ENCODE measurements at places on chromosomes 1 and 21.

GRCh38 chr1:61120246-61120840, 38.0 kb downstream of the NFIA start:
- DNase-seq: no peak

GRCh38 chr1:219367496-219367895, 193.8 kb downstream of the LYPLAL1 start:
- DNase-seq: no peak

DNA sequence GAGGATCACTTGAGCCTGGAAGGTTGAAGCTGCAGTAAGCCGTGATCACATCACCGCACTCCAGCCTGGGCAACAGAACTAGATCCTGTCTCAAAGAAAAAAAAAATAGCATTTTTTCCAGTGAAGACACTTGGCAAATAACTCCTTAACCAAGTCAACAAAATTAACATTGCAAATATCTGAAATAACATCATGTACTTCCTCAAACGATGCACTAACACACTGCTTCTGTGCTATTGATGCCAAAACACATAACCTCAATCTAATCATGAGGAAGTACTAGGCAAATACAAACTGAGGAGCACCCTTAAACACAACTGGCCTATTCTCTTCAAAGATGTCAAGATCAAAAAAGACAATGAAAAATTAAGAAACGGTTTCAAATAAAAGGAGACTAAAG, 32.3 kb downstream of the PABPC4 start:
- DNase-seq: no peak

GRCh38 chr1:201999625-202000238, 10.7 kb upstream of the ELF3 start:
- DNase-seq: no peak

DNA sequence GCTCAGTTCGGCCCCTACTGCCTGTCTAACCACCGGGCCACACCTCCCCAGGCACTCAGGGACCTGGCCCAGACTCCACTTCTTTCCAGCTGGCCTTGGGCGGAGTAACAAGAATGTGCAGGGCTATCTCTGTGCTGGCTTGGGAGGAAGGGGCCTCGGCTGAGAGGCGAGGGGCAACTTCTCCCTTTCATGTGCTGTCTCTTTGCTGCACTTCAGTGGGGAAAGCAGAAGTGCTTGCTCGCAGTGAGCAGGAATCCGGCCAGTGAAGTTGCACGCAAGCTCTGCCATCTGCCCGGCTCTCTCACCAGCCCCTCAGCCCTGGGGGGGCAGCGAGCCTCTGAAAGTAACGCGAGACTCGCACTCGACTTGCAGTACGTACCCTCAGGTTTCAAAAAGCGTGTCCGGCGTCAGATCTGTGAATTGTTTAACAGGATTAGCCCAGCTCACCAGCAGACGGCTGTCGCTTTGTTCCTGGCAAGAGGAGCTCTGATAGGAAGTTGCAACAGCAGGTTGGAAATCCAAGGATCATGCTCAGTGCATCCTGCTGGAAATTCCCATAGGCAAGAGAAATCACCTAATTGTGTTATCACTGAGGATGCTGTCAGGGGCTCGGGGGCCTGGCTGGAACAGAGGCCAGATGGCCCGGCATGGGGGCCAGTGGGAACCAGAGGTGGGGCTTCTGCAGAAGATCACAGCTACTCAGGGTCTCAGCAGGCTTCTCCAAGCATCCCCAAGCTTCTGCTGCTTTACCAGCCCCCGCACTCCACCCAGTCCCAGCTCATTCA, 221.1 kb downstream of the NPHP4 start:
- DNase-seq: no peak

DNA sequence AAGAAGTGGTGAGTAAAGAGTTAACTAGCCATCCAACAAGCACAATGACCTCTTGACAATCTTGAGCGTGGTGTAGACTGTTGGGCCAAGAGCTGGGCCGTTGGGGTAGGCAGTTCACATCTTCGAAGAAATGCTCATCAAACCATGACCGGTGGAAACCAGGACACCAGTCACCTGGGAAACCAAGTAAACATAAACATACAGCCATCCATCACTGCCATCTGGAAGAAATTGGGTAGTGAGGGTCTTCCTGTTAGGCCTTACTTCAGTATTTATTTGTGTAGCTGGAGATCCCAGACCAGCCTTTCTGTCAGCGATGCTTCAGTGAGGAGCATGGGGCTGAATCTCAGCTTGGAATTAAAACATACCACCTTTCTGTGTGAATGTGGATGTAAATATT, 108.1 kb upstream of the HAO2 start:
- no peak for DNase-seq

- DNase-seq: no peak
Measured at GRCh38 chr1:150008699-150009098, 1.8 kb downstream of the OTUD7B start.

DNA sequence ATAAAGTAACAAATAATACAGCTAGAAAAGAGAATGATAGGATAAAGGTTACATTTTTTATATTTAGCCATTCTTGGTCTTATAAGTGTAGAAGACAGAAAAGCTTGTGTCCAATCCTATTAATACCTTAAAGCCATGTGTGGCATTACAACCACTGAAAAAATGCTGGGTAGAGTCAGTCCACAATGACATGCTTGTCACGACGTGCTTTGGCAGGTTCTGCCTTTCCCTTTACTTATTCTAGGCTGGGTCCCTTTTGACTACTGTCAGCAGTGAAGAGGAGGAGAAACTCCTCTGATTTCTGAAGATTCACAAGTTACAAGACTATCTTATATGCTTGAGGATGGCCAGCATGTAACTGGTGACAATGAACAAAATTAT, 14.6 kb upstream of the AIM2 start:
- no peak for DNase-seq

GRCh38 chr1:232473900-232474299, 156.0 kb downstream of the SIPA1L2 start:
- DNase-seq: no peak

DNA sequence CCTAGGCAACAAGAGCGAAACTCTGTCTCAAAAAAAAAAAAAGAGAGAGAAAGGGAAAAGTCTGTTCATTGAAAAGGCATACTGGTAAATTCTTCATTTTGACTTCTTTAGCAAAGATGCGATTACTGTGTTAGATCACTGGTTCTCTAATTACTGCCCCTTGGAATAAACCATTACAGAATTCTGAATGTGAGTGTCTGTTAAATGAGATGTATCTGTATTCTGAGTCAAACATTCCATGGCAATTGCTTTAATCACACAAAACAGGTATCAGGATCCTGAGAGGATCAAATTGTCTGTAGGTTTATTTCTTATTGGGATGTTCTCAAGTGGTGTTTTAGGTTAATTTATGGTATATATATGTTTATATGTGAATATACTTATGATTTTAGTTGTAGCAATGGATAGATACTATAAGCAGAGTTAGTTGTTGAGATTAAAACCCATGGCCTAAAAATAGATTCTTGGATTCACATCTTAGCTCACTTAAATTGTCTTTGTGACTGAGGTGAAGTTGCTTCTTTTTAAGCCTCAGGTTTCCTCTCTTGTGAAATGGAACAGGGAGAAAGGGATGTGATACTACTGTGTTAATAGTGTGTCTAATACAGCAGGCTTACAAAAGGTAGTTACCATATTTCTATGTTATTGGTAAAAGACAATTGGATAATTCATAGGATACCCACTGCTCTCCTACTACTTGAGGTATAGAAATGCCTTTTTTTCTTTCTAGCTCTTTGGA, 16.2 kb downstream of the SRRM1 start:
- no peak for DNase-seq

GRCh38 chr21:28179136-28179535, 813.5 kb downstream of the LTN1 start:
- DNase-seq: no peak

DNA sequence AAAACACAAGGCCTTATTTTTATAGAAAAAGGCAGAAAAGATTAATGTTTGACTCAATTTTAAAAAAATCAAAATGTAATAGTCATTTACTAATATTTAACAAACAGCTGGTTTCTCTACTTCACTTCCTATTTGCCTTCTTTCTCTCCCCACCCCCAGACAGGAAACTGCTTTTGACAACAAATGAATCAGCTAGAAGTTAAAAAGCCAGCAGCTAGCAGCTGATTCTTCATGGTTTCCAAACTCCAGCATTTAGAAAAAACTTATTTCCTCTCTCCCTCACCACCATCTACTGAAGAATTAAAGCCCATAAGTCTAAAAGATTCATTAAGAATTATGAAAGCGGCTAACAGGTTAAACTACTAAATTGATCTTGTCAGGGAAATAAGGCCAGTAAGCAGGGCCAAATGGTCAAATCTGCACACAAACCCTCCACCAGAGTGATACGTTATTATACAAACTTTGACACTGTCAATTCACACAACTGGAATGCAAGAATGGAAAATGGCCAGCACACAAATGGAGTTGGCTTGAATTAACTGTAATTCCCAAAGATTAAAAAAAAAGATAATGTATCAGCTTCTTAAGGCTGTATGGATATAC, 4.0 kb downstream of the WDR26 start:
- DNase-seq: no peak

DNA sequence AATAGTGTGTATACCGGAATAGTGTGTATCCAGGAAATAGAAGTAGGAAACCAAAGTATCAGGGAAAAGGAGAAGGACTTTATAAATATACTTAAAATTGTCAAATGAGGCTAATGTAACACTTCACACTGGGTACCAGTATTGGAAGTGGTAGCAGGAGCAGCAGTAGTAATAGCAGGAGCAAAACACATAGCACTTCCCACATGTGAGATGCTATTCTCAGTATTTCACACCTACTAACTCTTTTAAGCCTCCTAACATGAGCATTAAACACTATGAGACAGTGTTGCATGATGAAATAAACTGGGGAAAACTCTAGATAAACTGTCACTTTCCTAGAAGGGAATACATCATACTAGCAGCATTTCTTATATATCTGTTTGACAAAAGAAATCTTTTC, 376.7 kb downstream of the VAV3 start:
- DNase-seq: no peak

- DNase-seq: no peak
Measured at GRCh38 chr1:115669886-115670285, 28.1 kb downstream of the VANGL1 start.

- peak; percentile 5 for DNase-seq
Measured at GRCh38 chr1:174209347-174210187, 50.2 kb downstream of the RABGAP1L start.

GRCh38 chr1:36493524-36493923, 10.8 kb upstream of the CSF3R start:
- DNase-seq: no peak

DNA sequence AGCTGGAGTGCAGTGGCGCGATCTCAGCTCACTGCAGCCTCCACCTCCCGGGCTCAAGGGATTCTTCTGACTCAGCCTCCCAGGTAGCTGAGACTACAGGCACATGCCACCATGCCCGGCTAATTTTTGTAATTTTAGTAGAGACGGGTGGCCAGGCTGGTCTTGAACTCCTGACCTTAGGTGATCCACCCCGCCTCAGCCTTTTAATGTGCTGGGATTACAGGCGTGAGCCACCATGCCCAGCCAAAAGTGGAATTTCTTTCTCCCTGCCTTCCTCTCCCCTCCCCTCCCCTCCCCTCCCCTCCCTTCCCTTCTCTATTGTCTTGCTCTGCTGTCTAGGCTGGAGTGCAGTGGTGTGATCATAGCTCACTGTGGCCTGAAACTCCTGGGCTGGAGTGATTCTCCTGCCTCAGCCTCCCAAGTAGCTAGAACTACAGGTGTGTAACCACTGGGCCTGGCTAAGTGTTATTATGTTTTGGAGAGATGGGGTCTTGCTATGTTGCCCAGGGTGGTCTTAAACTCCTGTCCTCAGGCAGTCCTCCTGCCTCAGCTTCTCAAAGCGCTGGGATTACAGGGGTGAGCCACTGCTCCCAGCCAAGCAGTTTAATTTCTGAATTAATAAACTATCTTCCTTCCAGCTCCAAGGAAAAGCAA, 10.0 kb upstream of the MACF1 start:
- DNase-seq: no peak

- DNase-seq: no peak
Measured at GRCh38 chr1:28190996-28191645, 14.6 kb upstream of the PTAFR start.

DNA sequence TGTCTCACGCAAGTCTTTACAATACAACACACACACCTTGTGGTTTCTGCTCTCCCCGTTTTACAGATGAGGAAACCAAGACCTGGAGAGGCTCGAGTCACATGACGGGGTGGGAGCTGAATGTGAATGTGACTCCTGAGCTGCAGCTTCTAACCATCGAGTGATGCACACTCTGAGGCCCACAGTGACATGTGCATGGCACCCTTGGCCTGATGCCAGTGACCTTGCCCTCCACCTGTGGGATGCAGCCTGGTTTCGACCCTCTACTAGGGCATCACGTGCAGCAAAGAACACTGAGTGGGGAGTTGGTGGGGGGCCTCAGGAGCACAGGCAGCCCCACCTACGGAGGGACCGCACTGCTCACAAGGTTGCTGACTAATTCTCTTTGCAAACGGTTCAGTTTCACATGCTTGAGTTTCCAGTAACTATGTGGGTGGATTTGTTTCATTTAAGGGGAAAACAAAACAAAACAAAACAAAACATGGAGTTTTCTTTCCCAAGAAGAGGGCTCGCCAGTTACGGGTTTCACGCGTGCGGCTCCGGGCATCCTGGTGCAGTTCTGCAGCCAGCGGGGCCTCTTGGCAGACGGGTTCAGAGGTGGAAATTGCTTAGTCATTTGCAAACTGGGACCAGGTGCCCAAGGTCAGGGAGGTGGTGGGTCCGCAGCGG, 22.9 kb downstream of the SPSB1 start:
- peak; percentile 59 for DNase-seq

- peak; percentile 47 for DNase-seq
Measured at GRCh38 chr1:175188936-175189335, 3.6 kb downstream of the KIAA0040 start.

DNA sequence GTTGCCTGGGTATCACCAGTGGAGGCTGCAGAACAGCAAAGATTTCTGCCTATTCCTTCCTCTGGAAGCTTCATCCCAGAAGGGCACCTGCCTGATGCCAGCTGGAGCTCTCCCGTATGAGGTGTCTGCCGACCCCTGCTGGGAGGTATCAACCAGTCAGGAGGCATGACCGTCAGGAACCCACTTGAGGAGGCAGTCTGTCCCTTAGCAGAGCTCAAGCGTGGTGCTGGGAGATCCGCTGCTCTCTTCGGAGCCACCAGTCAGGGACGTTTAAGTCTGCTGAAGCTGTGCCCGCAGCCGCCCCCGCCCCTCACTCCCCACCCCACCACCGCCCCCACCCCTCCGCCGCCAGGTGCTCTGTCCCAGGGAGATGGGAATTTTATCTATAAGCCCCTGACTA, 23.1 kb upstream of the HFM1 start:
- no peak for DNase-seq

- DNase-seq: no peak
Measured at GRCh38 chr1:47709872-47710231, 272.0 kb downstream of the FOXD2 start.

GRCh38 chr21:41801321-41802197, 34.7 kb upstream of the RIPK4 start:
- no peak for DNase-seq

DNA sequence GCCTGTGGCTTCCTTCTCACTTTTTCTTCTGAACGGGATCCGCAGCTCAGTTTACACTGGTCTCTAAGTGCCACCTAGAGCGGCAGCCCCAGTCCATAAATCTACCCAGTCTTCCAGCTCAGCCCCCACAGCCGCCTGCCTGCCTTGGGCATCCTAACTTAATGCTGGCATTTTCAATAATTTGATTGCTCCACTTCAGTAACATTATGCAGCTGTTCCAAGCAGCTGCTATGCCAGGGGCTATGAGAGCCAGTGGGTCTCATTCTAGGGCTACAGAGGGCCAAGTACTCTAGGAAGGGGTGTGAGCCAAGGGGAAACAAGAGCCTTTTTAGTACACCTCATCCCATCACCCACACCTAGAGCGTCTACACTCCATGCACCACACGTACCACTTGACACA, 48.4 kb upstream of the COA6 start:
- DNase-seq: no peak

GRCh38 chr1:46368791-46369190, 25.3 kb upstream of the FAAH start:
- no peak for DNase-seq
